ENCODE measurements at places on chromosomes 5 and 9. TPM values are rescaled to one million over a fixed set of nuclear protein-coding genes. Genes with fewer than 3 reads are reported as not detected.

DNA sequence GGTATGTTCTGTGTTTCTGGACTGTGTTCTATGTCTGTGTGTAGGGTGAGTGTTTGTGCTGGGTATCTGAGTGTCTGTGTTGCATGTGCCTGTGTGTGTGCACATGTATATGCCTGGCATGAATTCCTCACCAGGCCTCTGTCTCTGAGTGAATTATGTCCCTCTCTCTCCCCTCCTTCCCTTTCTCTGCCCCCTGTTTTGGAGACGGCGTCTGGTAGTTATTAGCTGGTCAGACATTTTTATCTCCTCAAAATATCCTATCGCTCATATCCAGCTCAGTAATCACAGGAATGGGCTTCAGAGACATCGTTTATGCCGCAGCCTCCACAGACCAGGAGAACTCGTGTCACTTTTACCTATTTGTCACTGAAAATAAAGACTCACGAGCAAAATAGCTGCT, 483.2 kb upstream of the BRINP1 start:
- DNase-seq, result no peak

DNA sequence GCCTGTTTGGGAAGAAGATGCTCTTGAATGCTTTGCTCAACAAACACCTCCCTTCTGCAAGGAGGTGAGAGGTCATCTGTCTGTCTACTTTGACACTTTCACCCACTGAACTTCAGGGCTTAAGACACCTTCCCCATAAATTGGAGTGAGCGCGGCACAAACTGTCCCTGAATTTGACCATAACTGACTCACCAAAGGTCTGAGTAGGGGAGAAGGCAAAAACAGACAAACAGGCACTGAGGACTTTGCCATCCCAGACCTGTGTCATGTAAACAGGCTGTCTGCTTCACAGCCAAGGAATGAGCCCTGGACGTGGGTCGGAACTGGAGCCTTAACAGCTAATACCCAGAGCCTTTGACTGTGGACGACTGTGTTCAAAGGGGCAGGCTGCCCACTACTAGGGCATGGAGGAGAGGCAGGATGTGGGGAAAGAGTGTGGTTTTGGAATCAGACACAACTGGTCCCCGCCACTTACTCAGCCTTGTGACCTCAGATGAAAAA, 320.9 kb upstream of the KLF4 start:
- no peak for DNase-seq

The TAS2R1 gene
- total RNA-seq, result not detected

GRCh38 chr9:96505316-96505991, 55.5 kb downstream of the HABP4 start:
- DNase-seq, result no peak

GRCh38 chr5:110356677-110357076, 369.8 kb downstream of the TMEM232 start:
- DNase-seq, result no peak

The ANKRD55 gene
- 0.28 TPM for total RNA-seq

- no peak for DNase-seq
These were observed 81.0 kb downstream of the ESM1 start for GRCh38 chr5:54904425-54904824.

Data from natural killer cell treated with Interleukin-12 subunit alpha and Interleukin-12 subunit beta and Interleukin-15 and Interleukin-18, amount 100 ng/mL, for 72 hours (primary cell).